ENCODE measurements at places on chromosomes 6 and 20.

- DNase-seq, result no peak
These were observed 32.2 kb downstream of the CARMIL1 start for GRCh38 chr6:25311331-25311840.

DNA sequence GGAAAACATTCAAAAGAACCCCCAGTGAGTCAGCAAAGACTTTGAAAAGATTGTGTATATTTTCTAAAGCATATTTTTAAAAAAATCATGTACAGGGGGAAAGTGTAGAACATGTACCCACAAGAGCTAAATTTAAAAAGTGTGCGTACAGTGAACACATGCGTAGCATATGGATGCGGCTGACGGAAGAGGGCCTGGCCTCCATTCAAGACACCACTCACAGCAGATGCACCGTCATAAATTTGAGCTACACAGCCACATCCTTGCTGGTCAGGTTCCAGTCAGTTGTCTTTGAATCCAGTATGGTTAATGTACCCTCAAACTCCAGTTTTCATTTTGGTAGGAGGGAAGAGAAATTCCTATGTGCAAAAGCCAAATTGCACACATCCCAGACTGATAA, 54.3 kb upstream of the SPACA1 start:
- DNase-seq, result no peak

GRCh38 chr6:39327507-39327906, 5.0 kb upstream of the KCNK16 start:
- DNase-seq, result no peak

- no peak for DNase-seq
These were observed 244.8 kb downstream of the DLL1 start for GRCh38 chr6:170045981-170046667.

- DNase-seq, result no peak
These were observed 93.8 kb upstream of the BCLAF1 start for GRCh38 chr6:136383268-136383937.

GRCh38 chr6:20771409-20771808, 237.2 kb downstream of the CDKAL1 start:
- DNase-seq, result no peak

DNA sequence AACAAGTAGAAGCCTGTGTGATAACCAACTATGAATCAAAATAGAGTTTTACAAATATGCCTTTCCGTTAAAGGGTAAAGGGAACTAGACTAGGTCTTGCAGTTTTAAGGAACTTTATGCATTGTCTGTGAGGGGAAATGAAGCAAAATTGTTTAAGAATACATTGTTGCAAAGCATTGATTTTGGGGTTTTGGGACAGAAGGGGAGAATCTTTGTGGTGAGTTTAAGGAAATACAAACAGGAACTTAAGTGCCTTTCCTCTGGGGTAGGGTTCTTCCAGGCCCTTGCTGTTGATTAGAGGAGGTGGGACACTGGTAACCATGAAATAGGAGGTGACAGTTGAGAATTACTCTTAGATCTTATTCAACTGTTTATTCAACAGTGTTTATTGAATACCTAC, 4.7 kb downstream of the MAPK14 start:
- no peak for DNase-seq

GRCh38 chr6:137518386-137518983, 24.3 kb upstream of the OLIG3 start:
- DNase-seq, result no peak

GRCh38 chr6:109467696-109468095, 12.1 kb upstream of the MICAL1 start:
- DNase-seq, result no peak

GRCh38 chr6:38713812-38714211, 1.3 kb upstream of the DNAH8 start:
- DNase-seq, result no peak

- no peak for DNase-seq
These were observed 16.2 kb downstream of the BNIP5 start for GRCh38 chr6:36320475-36320874.

- no peak for DNase-seq
These were observed 59.9 kb downstream of the KLHL31 start for GRCh38 chr6:53605543-53606235.

- DNase-seq, result no peak
These were observed 211.0 kb upstream of the ARG1 start for GRCh38 chr6:131362070-131362469.

DNA sequence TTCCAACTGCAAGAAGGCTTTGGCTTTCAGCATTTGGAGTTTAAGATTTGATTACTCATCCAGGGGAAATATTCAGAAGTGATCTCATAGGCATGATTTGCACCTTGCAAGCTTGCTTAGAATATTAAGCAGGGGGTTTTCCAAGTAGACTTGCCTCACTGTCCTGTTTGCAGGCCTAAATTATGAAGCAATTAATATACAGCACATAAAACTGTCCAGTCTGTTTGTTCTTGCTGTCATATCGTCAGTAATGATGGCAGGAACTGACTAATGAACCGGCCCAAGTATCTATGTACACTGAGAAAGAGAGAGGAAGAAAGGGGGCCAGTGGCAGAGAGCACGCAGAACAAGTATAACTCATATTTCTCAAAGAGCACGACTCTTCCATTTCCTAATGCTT, 212.5 kb upstream of the SUPT3H start:
- DNase-seq, result no peak

GRCh38 chr6:42370323-42370985, 81.3 kb downstream of the TRERF1 start:
- DNase-seq, result no peak

GRCh38 chr6:25590986-25591385, 61.0 kb upstream of the SCGN start:
- DNase-seq, result no peak

- DNase-seq, result no peak
These were observed 10.0 kb downstream of the CST5 start for GRCh38 chr20:23869520-23869919.

GRCh38 chr6:56279331-56280080, 32.1 kb upstream of the COL21A1 start:
- no peak for DNase-seq

GRCh38 chr20:58251979-58252591, 23.6 kb upstream of the ANKRD60 start:
- peak; percentile 59 for DNase-seq

- DNase-seq, result no peak
These were observed 193.2 kb upstream of the VGLL2 start for GRCh38 chr6:117072134-117072533.

DNA sequence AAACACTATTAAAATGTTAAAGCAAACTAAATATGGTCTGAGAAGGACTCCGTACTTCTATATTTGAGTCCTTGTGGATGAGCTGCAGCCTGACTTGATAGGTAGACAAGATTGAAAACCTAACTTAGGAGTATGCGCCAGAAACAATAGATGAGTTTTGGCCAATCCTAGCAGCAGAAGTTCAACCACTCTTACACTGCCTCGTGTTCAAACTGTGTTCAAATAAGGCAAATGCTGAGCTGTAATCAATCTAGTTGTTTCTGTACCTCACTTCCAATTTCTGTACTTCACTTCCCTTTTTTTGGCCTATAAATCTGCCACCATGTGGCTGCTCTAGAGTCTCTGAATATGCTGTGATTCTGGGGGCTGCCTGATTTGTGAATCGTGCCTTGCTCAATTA, 13.2 kb upstream of the SERINC1 start:
- DNase-seq, result no peak

GRCh38 chr20:17967521-17968365, 851 bp downstream of the SNX5 start:
- DNase-seq, result no peak

DNA sequence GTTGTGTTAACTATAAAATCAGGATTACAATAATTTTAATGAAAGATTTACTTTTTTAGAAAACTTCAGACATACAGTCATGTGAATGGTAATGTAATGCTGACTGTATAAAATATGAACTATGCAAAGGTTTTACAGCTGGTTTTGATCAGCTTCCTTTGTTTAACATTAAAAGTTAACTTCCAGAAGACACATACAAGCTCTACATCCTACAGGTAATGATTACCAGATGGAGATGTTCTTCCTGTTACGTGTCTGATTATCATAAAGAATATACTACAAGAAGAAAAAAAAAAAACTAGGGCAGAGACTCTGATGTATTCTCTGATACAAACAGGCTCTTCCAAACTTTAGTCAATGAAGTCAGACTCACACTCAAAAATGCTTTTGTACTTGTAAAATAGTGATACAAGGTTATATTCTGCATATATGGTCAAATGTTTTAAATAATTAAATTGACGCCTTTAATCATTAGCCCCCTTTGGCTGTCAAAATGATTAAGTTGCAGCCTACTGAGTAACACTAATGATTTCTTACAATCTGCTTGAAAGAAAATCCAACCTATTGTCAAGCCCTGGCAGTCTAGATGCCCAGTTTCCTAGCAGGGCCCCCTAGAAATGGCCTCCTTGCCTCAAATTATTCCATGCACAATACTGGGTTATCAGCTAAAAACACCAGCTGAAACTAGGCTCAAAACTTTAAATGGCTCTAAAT, 251.8 kb upstream of the RUNX2 start:
- peak; percentile 3 for DNase-seq

DNA sequence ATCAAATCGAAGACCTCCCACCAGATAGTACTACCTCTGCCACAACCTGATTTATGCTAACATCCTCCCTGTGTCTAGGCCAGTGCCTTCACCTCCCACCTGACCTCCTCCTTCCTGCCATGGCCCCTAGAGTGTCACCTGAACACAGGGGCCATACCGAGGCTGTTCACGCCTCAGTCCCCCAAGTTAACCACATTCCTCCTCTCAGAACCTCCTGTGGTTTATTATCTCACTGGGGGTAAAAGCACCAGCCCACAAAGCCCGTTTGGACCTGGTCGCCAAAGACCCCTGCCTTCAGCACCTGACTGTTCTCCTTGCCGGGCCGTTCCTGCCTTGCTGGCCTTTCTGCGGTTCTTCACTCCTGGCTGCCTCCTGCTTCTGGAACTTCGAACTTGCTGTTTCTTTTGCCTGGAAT, 13.7 kb downstream of the MAS1 start:
- no peak for DNase-seq

GRCh38 chr6:37077905-37078296, 72.4 kb downstream of the FGD2 start:
- peak; percentile 96 for DNase-seq

GRCh38 chr6:3252861-3253596, 5.7 kb upstream of the PSMG4 start:
- DNase-seq, result no peak

DNA sequence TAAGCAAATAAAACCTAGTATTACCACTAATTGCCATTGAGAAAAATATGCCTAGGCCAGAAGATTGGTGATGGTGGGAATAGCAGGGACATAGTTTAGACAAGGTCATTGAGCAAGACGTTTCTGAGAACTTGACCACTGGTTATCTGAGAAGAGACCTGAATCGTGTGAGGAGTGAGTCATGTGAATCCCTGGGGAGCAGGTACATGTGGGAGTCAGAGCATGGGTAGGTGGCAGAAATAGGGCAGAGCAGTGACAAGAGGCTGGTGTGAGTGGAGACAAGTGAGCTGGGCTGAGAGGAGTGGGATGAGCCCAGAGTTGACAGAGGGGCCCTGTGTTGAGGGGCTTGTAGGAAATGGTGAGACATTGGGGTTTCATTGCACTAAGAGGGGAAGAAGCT, 16.4 kb downstream of the MICA start:
- no peak for DNase-seq

DNA sequence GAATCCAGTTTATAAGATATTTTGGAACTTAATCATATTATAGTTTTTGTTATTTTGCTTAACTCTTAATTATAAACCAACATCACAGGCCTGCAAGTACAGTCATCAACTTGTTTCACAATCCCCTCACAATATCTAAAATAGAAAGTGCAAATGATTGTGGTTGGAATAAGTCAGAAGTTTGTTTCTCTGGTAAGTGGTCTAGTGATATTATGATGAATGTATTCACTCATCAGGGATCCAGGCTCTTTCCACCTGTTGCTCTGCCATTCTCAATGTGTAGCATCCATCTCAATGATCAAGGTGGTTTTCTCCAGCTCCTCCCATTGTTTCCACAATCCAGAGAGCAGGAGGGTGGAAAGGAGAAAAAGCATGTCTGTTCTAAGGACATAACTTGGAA, 54.2 kb downstream of the OPN5 start:
- no peak for DNase-seq

DNA sequence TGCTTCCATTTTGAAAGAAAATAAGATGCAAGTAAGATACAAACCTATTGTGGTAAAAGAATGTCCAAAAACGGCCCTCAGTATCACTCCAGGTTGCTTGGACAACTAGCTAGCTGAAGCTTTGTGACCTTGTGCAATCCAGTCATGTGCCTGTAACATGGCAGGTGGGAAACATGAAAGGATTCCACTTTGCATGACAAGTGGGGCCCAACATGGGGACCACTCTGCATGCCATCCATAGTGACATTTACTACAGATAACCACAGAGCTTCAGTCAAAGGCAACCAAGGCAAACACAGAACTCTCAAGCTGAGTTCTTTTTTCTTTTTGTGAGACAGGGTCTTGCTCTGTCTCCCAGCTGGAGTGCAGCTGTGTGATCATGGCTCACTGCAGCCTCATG, 15.8 kb upstream of the FBXO9 start:
- DNase-seq, result no peak

- DNase-seq, result no peak
These were observed 290.2 kb downstream of the PHACTR1 start for GRCh38 chr6:13006578-13007300.

DNA sequence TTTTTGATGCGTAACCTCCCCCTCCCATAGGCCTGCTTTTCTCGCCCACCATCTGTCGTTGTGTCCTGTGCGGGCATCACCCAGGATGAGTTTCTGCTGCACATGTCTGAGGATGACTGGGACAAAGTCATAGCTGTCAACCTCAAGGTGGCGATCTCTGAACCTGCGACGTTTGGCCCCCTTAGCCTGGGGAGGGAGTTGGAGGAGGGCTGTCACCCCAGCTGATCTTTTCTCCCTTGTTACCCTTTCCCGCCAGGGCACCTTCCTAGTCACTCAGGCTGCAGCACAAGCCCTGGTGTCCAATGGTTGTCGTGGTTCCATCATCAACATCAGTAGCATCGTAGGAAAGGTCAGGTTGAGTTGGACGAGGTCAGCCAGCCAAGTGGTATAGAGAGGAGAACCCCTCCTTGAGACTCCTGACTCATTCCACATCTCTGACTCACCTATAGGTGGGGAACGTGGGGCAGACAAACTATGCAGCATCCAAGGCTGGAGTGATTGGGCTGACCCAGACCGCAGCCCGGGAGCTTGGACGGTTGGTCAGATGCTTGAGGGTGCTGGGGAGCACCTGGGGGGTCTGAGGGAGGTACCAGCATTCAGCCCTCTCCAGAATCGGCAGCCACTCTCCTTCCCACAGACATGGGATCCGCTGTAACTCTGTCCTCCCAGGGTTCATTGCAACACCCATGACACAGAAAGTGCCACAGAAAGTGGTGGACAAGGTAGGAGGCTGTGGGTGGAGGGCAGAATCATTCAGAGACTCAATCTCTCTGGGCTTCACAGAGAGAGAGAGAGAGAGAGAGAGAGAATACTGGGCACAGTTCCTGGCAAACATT, 954 bp downstream of the HSD17B8 start:
- no peak for DNase-seq

GRCh38 chr6:113464960-113465359, 392.2 kb upstream of the MARCKS start:
- no peak for DNase-seq

DNA sequence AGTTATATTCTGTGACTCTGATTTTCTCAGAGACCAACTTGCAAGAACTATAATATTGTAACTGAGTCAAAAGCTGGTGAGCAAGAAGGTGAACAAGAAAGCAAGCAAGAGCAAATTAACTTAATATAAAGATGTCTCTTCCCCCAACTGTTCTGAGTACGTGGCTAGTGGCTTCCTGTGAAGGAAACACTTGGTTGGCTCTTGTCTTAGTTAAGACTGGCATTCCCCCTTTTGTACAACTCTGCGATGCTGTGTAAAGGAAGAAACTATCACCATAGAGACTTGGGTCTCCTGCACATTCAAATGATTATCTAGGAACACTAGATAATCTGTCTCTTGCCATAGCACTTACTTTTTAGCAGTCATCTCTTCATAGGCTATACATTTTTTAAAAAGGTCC, 47.3 kb upstream of the TNFAIP3 start:
- no peak for DNase-seq

Data from AG09319 (cell line).